ENCODE measurements at places on chromosomes 5 and 9.

GRCh38 chr5:10036136-10036815, 213.4 kb downstream of the ATPSCKMT start:
- DNase-seq: no peak

- no peak for DNase-seq
These were observed 578.6 kb downstream of the RAB3C start for GRCh38 chr5:59161221-59162105.

GRCh38 chr9:117763314-117763713, 59.1 kb downstream of the TLR4 start:
- DNase-seq: no peak

- no peak for DNase-seq
These were observed 645.8 kb upstream of the EDIL3 start for GRCh38 chr5:85030316-85031084.

DNA sequence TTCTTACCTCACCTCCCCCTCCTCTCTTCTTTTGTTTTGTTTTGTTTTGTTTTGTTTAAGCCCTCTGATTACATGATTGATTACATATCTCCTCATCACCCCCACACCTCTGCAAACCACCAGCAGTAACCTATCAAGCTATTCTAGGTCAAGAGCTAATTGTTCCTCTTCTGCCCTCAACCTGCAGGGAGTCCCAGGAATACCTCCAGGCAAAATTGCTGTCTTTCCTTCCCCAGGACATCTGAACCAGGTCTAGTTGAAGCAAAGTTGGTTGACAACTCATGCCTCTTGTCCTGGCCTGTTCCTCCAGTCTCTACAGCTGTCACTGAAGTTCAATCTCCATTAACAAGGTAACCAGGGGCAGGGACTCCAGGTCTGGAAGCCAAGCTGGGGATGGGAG, 80.0 kb upstream of the PTGER4 start:
- DNase-seq: no peak

DNA sequence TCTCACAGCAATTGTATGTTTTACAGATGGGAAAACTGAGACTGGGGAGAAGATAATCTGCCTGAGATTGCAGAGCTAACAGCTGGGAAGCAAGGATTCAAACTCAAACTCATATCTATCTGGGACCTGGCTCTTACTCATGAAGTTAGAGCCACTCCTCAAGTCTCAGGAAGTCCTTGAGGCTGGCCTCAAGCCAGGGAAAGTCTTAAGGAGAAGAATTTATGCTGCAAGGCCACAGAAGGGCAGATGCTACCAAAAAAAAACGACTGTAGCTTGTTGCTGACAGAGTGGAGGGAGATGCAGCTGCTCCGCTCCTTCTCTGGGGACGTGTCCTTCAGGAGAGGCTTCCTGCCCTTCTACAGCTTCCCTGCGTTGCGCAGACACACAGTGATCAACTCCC, 39.8 kb downstream of the BARHL1 start:
- no peak for DNase-seq

GRCh38 chr5:100517301-100517974, 17.7 kb upstream of the FAM174A start:
- no peak for DNase-seq

DNA sequence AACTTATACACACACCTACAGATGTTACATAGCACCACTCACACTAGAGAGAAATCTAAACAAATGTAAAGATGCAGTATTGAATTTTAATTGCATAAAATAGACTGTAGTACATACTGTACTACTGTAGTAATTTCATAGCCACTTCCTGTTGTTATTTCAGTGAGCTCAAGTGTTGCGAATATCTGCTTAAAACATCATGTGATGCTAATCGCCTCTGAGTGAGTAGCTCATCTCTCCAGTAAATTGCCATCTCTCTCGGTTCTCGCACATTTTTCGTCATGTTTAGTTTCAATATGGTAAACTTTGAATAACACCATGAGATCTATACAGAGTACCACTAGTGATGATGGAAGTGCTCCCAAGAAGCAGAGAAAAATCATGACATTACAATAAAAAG, 22.0 kb upstream of the ARHGEF28 start:
- DNase-seq: no peak

- peak; percentile 85 for DNase-seq
These were observed 13.8 kb upstream of the LHX2 start for GRCh38 chr9:123997665-123998277.

- no peak for DNase-seq
These were observed 160.6 kb downstream of the ZDHHC21 start for GRCh38 chr9:14532456-14533115.

DNA sequence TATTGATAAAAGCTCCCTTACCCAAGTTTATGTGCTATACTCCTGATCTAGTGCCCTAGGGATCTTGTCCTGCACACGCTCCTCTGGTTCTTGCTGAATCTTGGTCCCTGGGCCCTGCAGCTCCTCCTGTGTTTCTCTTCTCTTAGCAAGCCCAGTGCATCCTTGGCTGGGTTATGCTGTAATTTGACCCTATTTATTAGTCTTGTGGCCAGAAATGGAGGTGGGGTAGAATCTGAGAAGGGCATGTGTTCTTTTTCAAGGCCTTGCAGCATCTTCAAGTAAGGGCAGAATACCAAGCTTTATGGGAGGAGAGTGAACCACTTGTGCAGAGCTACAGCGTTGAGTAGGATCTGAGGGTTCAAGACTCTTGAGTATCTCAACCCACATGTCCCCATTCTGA, 366.8 kb downstream of the FAM170A start:
- no peak for DNase-seq

GRCh38 chr5:43036856-43037635, 3.1 kb downstream of the ANXA2R start:
- DNase-seq: no peak

DNA sequence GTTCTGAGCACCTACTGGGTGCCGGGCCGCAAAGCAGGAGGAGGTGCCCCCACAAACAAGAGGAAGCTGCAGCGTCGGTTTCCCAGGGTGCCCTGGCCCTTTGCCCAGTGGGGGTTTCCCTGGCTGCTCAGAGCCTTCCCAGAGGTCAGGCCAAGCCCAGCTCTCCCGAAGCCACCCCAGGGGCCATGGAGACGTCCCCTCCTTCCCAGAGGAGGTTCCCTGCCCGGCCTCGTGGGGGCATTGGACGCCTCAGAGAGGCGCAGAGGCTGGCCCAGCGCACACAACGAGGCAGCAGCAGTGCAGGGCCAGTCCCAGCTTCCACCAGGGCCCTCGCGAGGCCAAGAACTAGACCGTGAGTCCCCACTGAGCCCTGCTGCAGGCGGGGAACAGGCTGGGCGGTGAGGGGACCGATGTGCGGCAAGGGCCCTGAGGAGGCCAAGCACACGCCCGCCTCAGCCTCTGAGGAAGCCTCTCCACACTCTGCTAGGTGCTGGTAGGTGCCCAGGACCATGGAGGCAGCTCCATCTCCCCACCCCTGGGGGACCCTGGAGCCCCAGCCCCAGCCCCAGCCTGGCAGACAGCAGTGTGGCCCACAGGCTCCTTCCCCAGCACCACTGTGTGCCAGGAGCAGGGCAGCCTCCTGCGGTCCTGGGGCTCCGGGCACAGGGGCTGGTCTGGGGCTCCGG, 7.0 kb downstream of the DIPK1B start:
- peak; percentile 30 for DNase-seq

GRCh38 chr5:177271113-177271512, 32.4 kb downstream of the RAB24 start:
- no peak for DNase-seq

DNA sequence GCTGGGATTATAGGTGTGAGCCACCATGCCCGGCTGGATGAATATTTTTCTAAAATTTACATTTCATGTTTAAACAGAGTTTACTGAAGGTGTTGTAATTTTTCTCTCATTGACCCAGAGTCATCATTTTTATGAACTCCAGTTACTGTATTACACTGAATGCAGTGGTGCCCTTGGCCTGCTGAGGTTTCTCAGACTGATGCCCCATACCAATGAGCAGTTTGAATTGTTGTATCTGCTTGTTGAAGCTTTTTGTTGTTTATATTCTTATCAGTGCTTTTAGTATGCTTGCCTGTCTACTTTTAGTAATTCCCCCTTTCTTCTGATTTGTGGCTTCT, 29.9 kb downstream of the NFX1 start:
- DNase-seq: no peak

DNA sequence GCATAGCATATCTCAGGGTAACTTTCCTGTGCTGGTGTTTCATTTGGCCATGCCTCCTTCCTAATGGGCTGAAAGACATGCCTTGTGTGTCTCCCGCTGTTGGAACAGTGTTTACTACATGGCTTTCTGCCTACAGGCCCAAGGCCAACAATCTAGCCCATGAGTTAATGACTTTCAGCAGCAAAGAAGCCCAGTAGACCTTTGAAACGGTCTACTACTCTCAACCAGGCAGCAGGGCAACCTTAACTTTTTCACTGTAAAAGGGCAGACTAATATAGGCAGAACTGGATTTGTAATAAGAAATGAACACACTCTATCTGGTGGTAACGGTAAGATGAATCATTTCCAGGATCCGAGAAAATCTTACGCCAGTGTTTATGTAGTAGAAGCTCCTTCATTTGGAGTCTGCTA, 21.0 kb downstream of the C5orf15 start:
- no peak for DNase-seq

DNA sequence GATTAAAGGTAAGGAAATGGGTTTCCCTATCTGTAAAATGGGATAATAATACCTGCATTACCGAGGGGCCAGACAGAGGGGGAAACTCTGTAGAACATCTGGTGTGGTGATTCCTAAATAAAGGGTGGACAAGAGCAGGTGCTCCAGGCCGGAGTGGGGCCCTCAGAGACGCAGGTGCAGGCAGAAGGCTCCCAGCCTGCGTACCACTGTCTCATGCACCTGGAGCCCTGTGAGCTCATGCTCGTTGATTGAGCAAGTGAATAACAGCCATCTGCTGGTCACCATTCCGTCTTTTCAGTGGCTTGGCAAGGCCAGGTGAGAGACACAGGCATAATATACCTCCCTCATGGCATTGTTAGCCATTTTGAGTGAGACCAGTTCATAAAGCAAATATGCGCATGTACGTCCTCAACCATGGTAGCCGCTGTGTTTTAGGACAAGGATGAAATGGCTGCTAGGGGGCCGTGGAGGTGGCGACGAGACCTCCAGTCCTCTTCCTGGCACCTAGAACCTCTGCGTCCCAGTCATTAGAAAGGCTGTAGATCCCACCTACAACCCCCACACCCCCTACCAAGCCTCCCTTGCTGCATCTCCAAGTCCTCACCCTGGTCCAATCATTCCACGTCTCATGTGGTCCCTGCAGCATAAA, 198.0 kb upstream of the MVB12B start:
- no peak for DNase-seq

DNA sequence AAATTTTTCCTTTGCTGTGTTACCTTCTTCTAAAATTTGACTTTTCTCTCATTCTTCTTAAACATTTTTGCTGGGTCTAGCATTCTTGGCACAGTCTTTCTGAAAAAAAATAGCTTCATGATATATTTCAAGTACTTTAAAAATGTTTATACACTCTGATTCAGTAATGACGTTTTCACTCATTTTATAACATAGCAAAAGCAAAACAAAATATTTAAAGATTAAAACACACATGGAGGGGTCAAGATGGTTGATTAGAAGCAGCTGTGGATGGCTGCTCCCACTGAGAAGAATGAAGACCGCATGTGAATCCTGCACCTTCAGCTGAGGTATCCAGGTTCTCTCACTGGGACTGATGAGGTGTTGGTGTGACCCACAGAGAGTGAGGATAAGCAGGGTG, 188.2 kb downstream of the SGCD start:
- DNase-seq: no peak

DNA sequence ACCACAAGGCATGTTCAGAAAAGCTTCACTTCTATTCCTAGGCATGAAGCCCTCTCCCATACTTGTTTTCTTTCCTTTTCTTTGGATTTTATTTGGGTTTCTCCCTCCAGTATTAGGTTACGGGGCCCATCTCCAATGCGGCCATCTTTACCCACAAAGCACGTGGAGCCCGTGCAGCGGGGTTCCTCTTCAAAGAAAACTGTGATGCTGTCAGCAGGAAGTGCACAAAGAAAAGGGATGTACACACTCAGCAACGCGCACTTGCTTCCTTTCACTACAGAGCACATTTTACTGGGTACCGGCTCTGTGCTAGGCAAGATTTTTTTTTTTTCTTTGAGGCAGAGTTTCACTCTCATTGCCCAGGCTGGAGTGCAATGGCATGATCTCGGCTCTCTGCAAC, 106.6 kb downstream of the COL23A1 start:
- peak; percentile 94 for DNase-seq

DNA sequence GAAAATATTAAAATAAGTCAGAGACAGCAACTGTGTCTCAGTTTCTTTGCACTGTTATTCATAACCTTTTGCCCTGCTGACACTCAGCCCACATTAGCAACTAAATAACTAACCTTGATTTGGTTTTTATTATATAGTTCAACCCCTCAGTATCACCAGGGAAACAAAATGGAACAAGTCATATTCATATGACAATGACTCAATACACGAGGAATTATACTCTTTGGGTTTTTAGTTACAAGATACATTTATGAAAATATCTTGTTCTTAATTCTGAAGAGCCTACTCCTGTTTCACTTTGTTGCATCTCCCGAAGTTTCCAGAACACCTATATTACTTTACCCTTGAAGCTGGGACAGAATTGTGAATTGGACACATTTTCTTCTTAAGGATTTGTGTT, 845.4 kb downstream of the EFNA5 start:
- DNase-seq: no peak

DNA sequence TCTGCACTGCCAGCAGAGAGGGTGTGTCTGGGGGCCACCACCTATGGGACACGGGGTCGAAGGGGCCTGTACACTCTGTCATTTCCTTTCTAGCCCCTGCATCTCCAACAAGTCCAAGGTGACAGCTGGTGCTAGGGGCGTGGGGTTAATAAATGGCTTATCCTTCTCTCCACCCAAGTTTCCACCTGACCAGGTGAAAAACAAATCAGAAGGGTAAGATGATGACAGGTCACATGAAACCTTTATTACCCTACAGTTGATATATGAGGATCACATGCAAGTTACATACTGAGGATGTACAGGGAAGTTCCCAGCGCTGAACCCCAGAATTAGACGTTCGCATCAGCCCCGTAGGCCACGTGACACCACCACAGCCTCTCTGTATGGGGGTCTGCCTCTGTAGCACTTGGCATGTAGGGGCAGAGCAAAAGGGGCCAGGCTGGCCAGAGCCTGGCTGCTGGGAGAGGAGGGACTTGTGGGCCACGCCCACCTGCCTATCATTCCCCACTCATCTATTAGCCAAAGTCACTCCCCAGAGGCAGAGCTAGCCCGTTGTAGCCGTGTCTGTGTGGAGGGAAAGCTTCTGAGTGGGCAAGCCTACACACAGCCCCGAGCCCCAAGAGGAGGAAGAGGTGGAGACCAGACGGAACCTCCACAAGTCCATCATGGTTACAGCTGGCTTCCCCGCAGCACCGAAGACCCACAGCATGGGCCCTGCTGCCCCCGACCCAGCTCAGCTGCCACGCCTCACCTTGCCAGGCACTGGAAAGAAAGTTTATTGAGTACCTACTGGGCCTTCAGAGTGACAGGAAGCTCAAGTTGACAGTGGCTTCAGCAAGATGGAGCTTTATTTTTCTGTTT, 2.2 kb downstream of the TMEM141 start:
- no peak for DNase-seq

GRCh38 chr5:759111-759751, 25.3 kb downstream of the ZDHHC11B start:
- DNase-seq: no peak

GRCh38 chr5:95048628-95049027, 236.3 kb downstream of the MCTP1 start:
- peak; percentile 76 for DNase-seq

Data from MV-4-11 (cell line).